ENCODE measurements at places on chromosomes 6 and 20.
A peak's percentile ranks its signal among the peaks of the same experiment; 100 is the strongest.

- no peak for DNase-seq
Observed at GRCh38 chr6:167153521-167153959, 4.2 kb downstream of the GPR31 start.

DNA sequence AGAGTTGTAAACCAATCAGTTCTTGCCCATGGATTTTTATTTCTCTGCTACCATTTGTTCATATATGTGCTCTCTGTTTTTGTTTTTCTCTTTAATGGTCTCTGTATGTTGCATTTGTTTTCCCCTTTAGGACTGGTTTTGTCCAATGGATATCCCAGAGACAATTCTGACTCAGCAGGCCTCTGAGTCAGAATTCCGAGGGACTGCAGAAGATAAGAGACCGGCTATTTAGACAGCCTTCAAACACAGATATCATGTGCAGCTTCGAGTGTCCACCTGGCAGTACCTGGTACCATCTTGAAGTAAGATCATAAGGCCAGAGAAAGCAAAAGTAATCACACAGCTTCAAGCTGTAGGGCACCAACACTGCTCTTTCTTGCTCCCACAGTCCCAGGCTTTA is 125.5 kb downstream of the ELOVL4 start:
- no peak for DNase-seq

DNA sequence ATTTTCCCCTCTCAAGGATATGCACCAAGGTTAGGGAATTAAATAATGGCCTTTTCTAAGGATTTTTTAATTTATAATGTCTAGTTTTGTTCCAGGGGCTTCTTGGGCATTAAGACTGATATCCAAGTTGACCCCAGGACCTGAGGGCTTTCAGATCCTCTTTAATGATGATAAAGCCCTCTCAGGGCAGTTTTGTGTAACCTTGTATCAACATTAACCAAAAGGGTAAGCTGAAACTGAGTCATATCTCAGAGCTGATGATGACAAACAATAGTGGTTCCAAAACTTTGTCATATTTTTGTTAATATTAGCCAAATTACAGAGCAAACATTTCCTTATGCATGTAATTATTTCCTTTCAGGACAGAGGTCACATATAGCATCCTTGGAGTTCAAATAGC is 309.4 kb upstream of the MAN1A1 start:
- no peak for DNase-seq

DNA sequence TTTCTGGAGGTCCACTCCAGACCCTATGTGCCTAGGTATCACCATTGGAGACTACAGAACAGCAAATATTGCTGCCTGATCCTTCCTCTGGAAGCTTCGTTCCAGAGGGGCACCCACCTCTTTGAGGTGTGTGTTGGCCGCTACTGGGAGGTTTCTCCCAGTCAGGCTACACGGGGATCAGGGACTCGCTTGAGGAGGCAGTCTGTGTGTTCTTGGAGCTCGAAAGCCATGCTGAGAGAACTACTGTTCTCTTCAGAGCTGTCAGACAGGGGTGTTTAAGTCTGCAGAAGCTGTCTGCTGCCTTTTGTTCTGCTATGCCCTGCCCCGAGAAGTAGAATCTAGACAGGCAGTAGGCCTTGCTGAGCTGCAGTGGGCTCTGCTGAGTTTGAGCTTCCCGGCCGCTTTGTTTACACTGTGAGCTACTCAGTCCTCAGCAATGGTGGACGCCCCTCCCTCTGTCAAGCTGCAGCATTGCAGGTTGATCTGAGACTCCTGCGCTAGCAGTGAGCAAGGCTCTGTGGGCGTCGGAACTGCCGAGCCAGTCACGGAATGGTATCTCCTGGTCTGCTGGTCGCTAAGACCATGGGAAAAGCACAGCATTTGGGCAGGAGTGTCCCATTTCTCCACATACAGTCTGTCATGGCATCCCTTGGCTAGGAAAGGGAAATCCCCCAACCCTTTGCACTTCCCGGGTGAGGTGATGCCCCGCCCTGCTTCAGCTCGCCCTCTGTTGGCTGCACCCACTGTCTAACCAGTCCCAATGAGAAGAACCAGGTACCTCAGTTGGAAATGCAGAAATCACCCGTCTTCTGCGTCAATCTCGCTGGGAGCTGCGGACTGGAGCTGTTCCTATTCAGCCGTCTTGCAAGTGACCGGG is 32.5 kb upstream of the ASCC3 start:
- DNase-seq: no peak

DNA sequence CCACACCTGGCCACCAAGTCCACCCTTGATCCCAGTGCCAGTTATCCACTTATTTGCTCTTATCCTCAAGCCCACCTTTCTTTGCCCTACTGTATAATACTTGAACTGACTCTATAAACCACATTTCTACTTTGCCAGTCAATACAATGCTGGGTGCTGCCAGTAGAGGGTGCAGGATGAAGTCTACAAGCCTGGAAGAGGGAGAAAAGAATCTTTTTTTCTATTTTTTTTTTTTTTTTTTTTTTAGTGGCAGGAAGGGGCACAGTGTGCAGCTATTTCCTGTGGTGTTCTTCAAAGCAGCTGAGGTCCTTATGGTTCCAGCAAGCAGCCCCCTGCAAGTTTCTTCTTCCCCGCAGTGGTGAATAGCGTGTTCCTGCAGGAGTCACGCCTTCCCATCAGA is 22.2 kb upstream of the GABRR1 start:
- no peak for DNase-seq

- DNase-seq: peak; percentile 32
Observed at GRCh38 chr6:132763269-132763668, 5.6 kb upstream of the VNN2 start.

DNA sequence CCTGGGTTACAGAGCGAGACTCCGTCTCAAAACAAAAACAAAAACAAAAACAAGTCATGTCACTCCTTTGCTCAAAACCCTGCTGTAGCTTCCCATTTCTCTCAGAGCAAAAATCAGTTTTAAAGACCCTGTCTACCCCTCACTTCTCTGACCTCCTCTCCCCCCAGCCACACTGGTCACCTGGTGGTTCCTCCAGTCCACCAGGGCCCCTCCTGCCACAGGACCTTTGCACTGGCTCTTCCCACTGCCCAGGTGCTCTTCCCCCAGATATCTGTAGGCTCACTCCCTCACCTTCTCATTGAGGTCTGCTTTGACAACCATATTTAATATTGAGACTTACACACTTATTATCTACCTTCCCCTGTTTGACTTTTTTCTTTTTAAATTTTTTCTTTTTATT is 4.9 kb upstream of the TEAD3 start:
- no peak for DNase-seq

DNA sequence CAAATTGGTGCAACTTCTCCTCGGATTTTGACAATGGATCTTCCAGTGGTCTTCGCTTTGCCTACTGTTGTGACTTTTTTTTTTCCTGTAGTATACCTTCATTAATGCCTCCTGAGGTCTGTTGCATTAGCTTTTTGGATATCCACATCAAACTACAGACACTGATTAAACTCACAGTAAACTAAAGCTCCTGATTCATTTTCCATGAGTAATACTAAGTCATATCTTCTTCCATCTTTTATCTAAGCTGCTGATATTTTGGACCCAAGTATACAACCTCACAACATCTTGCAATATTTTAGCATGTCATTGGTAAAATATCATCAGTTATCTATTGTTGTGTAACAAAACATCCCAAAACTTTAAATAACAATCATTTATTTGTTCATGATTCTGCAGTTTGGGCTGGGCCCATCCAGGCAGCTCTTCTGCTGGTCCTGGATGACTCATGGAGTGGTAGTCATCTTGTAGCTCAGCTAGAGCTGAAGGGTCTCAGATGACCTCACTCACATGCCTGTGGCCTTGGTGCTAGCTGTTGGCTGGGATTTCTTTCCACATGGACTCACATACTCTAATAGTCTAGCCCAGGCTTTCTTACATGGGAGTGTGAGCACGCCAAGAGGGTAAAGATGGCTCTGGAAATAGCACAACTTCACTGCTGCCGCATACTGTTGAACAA is 78.3 kb upstream of the SRSF6 start:
- no peak for DNase-seq

DNA sequence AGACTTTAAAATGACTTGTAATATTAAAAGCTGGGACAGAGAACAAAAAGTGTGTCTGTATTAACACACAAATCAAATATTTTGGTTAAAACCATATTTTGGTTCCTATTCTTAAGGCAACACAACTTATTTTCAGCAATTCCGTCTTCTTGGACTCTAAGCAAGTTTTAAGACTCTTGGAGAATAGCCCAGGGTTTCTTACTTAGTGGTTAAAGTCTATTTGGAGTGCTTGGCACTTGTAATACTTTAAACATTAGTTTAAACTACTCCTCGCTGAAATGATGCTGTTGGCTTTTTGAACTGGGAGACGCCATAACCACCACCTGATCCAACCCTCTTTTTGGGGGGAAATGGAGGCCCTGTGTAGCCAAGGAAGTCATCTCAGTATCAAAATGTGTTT is 109.7 kb upstream of the GMDS start:
- DNase-seq: no peak

- DNase-seq: peak; percentile 53
Observed at GRCh38 chr6:45922728-45923351, 92.8 kb downstream of the CLIC5 start.

- no peak for DNase-seq
Observed at GRCh38 chr6:9140951-9141460, 705.7 kb upstream of the SLC35B3 start.

GRCh38 chr6:158413814-158414565 is 101.7 kb downstream of the TULP4 start:
- DNase-seq: no peak

DNA sequence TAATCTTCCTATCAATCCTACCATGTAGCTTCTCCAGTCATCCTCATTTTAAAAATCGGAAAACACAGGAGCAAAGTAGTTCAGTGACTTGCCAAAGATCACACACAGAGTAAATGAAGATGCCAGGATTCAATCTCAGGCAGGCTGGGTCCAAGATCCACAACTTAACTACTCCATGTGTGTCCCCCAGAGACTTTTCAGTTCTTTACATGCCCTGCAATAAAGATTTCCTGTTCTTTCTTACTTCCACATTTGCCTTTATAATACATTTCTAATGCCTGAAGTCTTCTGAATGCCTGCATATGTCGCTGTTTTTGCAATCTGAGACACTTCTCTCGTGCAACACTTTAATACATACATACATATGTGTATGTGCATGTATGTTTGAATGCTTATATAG is 121.7 kb upstream of the MARCKS start:
- no peak for DNase-seq

Data from activated CD8-positive, alpha-beta memory T cell treated with anti-CD3 and anti-CD28 coated beads, Interleukin-2, amount 50 U/mL, for 4 hours (primary cell).